ENCODE measurements at places on chromosomes 5 and 9. TPM values are rescaled to one million over a fixed set of nuclear protein-coding genes. Genes with fewer than 3 reads are reported as not detected.

DNA sequence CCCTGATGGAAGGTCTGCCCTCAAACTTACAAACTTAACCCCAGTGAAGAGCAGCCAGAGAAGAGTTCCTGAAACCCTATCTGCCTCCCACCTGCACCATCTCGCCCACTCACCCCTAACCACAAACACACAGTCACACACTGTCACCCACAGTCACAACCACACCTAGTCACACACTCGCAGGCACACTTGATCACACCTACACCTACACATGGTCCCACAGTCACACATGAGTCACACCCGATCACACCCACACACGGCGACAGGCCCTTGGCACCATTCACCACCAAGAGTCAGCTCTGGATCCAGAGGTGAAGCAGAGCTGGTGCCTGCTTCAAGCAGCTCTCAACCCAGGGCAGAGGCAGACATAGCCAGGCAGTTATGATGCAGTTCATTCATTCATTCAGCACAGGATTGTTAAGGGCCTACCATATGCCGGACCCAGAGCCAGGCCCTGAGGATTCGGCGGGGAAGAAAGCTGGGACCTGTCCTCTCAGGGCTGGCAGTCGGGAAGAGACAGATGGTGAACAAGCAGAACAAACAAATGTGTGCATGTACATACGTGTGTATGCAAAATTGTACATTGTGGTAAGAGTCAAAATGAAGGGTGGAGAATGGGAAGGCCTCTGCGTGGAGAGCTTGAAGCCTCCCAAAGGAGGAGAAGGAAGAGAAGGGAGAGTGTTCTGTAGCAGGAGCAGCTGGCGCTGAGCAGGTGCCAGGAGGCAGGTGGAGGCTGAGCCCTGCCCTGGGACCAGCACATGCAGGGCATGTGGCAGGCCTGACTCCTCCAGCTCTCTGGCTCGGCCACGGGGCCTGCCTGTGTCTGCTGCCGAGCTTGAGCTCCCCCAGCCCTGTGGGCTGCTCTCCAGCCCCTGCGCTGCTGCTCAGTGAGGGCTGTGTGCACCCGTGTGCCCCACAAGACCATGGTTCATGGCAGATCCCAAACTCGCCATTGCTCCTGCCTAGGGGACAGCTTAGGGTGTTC is 6.4 kb downstream of the TSPAN17 start:
- peak; percentile 73 for DNase-seq

DNA sequence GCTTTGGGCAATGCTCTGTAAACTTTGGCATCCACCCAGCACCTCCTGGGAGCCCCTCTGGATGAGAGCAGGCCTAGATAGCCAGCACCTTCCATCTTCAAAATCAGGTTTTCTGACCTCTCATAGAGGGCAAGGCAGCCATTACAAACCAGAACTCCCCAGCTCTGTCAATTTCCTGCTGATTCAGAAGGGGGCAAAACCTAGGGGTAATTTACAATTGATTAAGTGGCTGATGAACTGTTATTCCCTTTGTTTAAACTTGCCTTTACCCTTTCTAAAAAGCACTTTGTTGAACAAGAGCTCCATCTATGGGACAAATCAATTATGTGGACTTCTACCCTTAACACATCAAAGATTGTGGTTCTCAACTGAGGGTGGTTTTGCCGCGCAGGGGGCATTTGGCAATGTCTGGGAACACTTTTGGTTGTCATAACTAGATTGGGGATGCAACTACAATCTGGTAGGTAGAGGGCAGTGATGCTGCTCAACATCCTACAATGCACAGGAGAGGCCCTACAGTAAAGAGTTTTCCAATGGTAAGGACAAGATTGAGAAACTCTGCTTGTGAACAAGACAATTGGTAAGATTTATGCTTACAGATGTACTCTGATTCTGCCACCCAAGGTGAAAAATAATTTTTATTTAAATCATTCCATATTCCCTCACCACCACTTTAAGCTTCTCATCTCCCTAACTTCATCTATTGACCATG is 184.1 kb downstream of the MARCHF11 start:
- no peak for DNase-seq

Gene BARHL1
- total RNA-seq, result not detected

DNA sequence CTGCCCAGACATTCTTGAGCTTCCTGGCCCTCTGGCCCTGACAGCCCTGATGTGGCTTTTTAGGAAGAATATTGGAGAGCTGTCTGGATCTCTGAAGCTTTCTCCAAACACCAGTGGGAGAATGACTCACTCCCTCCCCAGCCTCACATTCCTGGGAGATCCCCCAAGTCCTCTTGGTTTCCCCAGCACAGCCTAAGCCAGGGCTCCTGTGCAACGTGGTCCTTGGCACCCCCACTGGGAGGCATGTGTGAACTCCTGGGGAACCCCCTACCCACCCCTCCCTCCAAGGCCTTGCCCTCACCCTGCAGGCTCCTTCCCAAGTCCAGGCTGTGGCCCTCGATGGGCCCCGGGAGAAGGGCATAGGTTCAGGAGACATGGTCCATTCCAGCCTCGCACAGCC is 12.7 kb downstream of the GLIPR2 start:
- no peak for DNase-seq

DNA sequence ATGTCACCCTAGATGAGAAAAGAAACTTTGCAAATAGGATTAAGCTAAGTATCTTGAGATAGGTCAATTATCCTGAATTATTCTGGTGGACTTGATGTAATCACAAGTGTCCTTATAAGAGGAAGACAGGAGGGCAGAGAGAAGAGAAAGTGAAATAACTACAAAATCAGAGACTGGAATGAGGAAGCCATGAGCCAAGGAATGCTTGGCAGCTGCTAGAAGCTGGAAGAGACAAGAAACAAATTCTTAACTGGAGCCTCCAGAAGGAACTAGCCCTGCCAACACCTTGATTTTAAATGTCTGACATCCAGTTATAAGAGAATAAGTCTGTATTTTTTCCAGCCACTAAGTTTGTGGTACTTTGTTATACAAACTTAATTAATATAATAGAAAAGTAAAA is 480.0 kb downstream of the NR2F1-AS1 start:
- no peak for DNase-seq

GRCh38 chr9:752201-752600 is 89.3 kb upstream of the DMRT1 start:
- DNase-seq, result no peak

GRCh38 chr5:67880511-67880805 is 335.1 kb upstream of the PIK3R1 start:
- DNase-seq, result no peak

Gene TAF11L13
- not detected for total RNA-seq

Gene OR1J2
- not detected for total RNA-seq

GRCh38 chr5:102433473-102433872 is 65.3 kb downstream of the SLCO6A1 start:
- no peak for DNase-seq

- no peak for DNase-seq
Observed at GRCh38 chr5:104774372-104774771, 1211.8 kb upstream of the NUDT12 start.

Gene PRRX2
- 0.83 TPM for total RNA-seq

Gene SHISAL2B
- total RNA-seq, result not detected

Gene SLU7
- 33.2 TPM for total RNA-seq

Gene CDH12
- not detected for total RNA-seq

DNA sequence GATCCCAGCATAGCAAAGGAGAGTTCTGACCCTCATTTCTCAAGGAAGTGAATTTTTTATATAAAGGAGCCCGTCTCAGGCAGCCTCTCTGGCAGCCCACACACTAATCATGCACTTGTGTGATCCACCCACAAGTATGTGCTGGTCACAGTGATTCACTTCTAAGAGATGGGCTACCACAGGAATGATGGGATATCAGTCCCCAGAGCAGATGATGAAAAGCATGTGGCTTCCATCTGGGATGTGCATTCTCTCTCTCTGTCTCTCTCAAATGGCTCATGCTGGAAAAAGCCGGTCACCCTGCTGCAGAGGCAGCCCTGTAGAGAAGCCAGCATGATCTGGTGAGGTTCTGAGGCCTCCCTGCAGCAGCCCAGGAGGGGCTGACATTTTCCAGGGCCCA is 74.2 kb upstream of the ADCY2 start:
- no peak for DNase-seq

- peak; percentile 83 for DNase-seq
Observed at GRCh38 chr9:34591248-34591916, 1.9 kb upstream of the CNTFR start.

DNA sequence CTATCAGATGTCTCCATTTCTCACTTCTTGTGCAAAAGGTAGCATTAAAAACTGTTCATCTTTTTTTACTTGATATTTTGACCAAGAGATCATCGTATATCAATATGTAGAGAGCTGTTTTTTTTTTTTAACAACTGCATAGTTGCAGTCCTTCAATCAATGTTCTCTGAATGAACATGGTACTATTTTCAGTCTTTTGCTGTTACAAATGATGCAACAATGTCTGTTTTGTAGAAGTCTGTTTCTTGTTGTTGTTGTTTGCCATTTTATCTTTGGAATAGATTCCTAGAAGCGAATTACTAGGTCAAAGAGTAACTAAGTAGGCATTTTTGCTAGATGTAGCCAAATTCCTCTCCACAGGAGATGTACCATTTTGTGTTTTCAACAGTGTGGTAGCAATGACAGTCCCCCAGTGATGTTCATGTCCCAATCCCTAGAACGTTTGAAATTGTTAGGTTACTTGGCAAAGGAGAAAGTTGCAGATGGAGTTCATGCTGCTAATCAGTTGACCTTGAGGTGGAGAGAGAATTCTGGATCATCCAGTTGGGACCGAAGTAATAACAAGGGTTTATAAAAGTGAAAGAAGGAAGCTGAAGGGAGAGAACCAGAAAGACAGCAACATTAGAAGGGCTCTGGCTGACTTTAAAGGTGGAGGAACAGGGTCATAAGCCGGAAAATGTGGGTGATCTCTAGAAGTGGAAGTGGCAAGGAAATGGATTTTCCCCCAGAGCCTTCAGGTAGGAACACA is 6.3 kb downstream of the MTREX start:
- no peak for DNase-seq

- no peak for DNase-seq
Observed at GRCh38 chr9:29445751-29446150, 1872.5 kb upstream of the C9orf72 start.

Gene BHMT
- total RNA-seq, result not detected
